ENCODE measurements at places on chromosomes 7 and 10. TPM values are rescaled to one million over a fixed set of nuclear protein-coding genes. Genes with fewer than 3 reads are reported as not detected.

The EBF3 gene
- total RNA-seq: not detected

The HGF gene
- not detected for total RNA-seq

The CLDN4 gene
- 0.29 TPM for total RNA-seq

The RNF32 gene
- 2.2 TPM for total RNA-seq

The MKI67 gene
- total RNA-seq: 368 TPM

The CNPY1 gene
- total RNA-seq: not detected

The CHCHD3 gene
- total RNA-seq: 62.5 TPM

The HECTD2 gene
- total RNA-seq: 2.0 TPM

The PLXDC2 gene
- total RNA-seq: 0.05 TPM

The ASZ1 gene
- total RNA-seq: not detected

The CYP3A4 gene
- total RNA-seq: not detected

The CFTR gene
- total RNA-seq: not detected

The OPN1SW gene
- not detected for total RNA-seq

The ABCA13 gene
- total RNA-seq: 0.45 TPM

The INA gene
- total RNA-seq: not detected

The PRLHR gene
- not detected for total RNA-seq

The SPAM1 gene
- total RNA-seq: not detected

The GIMAP1 gene
- total RNA-seq: 19.0 TPM

The PTN gene
- not detected for total RNA-seq

The ZNF273 gene
- total RNA-seq: 10.6 TPM

The AGR2 gene
- total RNA-seq: not detected

The ZCCHC24 gene
- 1.8 TPM for total RNA-seq

The BEND7 gene
- total RNA-seq: not detected

The MMD2 gene
- total RNA-seq: not detected

The PMPCB gene
- 59.2 TPM for total RNA-seq

The PTTG1IP2 gene
- total RNA-seq: not detected

The SUN3 gene
- total RNA-seq: 0.97 TPM

The AMZ1 gene
- total RNA-seq: not detected

The FAM25C gene
- not detected for total RNA-seq

The IFIT1 gene
- total RNA-seq: 31.8 TPM

The PLEKHS1 gene
- not detected for total RNA-seq

The TEX36 gene
- total RNA-seq: not detected

The CNTNAP2 gene
- not detected for total RNA-seq

The PPP3CB gene
- 38.9 TPM for total RNA-seq

The CREB5 gene
- not detected for total RNA-seq

The EBLN1 gene
- total RNA-seq: not detected

The CALML3 gene
- total RNA-seq: not detected

The PGAM2 gene
- total RNA-seq: 0.34 TPM

The CYP3A5 gene
- not detected for total RNA-seq

The UNC5B gene
- 0.05 TPM for total RNA-seq

The TMEM229A gene
- total RNA-seq: not detected

The FGFBP3 gene
- total RNA-seq: 1.5 TPM

The AKR1C3 gene
- total RNA-seq: 4.4 TPM

The CCL26 gene
- not detected for total RNA-seq

The CFAP69 gene
- 0.65 TPM for total RNA-seq

The ASB10 gene
- total RNA-seq: not detected

The HACD1 gene
- total RNA-seq: 1.1 TPM

The STEAP2 gene
- not detected for total RNA-seq

The SLC26A5 gene
- total RNA-seq: not detected

The CCDC136 gene
- total RNA-seq: 5.6 TPM

The IFIT3 gene
- 42.8 TPM for total RNA-seq
